Astrocyte of the spinal cord (primary cell): ENCODE measurements at places on chromosomes 16 and 17.

- peak; percentile 24 for DNase-seq
These were observed 3.8 kb upstream of the C1QL1 start for GRCh38 chr17:44971776-44972483.

- peak; percentile 92 for DNase-seq
These were observed 86.8 kb downstream of the WWP2 start for GRCh38 chr16:69848637-69849545.

GRCh38 chr17:67617304-67617899, 100.3 kb upstream of the NOL11 start:
- DNase-seq = no peak

DNA sequence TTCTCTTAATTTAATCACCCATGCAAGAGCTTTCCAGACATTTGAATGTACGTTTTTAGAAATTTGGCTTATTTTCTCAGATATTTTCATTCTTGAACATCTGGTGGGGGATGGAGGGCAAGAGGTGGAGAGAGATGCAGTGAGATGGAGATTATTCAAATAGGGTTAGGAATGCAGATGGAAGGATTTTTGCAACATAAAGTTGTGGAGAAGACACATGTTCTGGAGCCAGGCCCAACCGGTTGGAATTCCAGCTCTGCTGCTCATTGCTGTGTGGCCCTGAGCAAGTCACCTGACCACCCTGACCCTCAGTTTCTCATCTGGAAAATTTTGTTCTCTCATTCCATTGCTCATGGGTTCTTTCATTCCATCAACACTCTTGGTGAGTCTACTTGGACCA, 66.9 kb downstream of the IRX3 start:
- DNase-seq = no peak

DNA sequence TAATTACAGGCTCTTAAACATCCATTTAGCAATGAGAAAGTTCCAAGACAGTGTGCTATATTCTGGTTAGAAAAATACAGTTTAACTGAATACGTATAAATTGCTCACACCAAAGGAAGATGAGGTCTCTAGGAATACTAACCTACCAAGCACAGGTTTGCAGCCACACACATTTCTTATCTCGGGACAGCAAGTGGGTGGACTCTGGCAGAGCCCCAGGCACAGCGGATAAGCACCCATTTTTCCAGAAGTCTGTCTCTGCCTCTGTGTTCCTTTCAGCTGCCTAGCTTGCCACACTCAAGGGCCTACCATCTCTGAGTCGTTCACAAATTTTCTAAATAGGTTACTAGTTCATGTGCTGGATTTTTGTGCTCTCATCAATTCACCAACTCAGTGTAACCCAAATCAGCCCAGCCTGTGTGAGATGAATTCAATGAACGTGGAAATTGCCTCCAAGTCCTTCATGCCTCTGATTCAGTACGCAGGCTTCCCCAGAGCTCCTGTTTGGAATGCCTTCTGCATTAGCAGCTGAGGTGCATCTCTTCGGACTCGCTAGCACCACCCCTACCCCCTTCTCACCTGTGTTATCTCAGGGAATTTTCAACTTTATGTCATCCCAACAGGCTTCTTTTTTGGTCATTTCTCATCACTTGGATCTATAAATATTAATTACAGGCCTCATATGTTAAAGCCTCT, 581.0 kb upstream of the CDH11 start:
- no peak for DNase-seq

- no peak for DNase-seq
These were observed 18.7 kb downstream of the ATP6V0D1 start for GRCh38 chr16:67462279-67462655.

DNA sequence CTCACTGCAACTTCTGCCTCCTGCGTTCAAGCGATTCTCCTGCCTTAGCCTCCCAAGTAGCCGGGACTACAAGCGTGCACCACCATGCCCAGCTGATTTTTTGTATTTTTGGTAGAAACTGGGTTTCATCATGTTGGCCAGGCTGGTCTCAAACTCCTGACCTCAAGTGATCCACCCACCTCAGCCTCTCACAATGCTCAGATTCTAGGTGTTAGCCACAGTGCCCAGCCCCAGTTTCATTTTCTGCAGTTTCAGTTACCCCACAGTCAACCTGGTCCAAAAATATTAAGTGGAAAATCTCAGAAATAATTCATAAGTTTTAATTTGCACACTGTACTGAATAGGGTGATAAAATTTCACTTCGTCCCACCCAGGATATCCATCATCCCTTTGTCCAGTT, 28.7 kb downstream of the KNOP1 start:
- DNase-seq = no peak

DNA sequence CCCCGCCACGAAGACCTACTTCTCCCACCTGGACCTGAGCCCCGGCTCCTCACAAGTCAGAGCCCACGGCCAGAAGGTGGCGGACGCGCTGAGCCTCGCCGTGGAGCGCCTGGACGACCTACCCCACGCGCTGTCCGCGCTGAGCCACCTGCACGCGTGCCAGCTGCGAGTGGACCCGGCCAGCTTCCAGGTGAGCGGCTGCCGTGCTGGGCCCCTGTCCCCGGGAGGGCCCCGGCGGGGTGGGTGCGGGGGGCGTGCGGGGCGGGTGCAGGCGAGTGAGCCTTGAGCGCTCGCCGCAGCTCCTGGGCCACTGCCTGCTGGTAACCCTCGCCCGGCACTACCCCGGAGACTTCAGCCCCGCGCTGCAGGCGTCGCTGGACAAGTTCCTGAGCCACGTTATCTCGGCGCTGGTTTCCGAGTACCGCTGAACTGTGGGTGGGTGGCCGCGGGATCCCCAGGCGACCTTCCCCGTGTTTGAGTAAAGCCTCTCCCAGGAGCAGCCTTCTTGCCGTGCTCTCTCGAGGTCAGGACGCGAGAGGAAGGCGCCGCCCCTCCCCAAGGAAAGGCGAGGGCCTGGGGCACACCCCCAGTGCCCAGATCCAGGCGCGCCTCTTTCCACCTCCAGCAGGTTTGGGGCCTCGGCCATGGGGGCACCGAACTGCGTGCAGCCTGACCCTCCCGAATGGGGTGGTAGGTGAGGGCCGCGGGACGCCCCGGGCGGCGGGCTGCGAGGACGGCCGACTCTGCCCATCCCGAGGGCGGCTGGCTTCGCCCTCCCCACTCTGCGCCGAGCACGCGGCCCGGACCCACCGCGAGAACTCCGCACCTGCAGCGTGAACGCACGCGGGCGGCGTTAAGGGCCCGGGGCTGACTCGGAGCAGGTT, 664 bp downstream of the HBQ1 start:
- DNase-seq = peak; percentile 65

DNA sequence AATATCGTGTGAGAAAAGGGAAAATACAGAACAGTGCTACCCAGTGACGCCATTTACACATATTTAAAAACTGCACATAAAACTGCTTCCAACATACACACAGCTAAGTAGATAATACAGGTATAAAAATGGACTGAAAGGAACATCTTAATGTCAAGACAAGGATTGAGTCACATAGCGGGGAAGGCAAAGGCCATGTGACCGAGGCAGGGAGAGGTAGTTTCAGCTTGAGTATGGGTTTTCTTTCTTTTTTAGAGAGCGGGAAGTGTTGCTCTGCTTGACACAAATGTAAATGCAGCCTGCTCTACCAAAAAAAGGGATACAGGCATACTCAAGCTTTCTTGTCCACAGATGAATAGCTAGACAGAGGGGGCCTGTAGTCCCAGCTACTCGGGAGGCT, 46.5 kb downstream of the SDR42E1 start:
- DNase-seq = no peak

DNA sequence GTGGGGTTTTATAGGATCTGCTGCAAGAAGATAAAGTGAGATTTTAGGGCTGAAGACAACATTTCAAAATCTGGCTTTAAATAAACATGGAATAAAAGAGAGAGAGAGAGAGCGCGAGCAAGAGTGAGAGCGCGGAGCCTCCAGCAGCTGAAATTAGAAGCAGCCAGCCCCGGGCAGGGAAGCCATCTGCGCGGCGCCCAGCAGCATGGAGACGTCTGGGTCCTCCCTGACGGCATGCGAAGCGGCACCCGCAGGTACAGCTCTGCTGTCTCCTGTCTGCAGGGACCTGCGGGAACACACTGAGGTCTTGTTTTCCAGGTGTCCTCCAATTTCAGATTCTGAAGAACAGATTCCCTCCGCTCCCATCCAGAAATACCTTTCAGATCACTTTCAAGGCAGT, 7.9 kb upstream of the BAIAP2 start:
- no peak for DNase-seq
